ENCODE measurements at places on chromosomes 7 and 10.

DNA sequence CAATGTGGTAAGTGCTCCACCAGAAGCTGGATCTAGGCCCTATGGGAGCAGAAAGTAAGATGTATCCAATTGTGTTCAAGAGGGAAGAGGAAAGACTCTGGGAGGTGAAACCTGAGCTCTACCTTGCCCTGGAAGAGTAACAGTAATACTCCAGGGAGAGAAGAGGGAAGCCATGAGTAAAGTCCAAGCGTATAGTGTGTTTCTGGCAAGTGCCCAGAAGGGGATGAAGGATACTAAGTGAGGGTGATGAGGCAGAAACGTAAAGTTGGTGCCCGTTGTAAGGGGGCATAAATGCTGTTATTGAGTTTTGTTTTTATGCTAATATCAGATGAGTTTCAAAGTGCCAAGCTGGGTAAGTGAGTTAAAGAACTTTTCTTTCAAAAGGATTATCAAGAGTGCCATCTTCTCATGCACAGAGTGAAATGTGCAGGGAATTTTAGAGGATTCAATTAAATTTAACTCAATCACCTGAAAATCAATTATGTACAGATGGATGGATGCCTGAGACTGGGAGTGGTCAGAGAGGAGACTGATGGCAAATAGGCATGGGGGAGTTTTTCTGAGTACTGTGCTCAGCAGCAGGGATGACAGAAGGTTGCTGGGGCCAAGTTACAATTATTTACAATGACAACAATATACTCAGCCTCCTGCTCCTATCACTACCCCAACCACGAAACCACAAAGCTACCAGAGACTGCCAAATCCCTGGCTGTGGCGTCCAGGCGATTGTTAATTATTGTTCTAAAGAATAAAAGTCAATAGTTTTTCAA is 123.3 kb upstream of the LAMB4 start:
- DNase-seq, result no peak

- no peak for DNase-seq
Measured at GRCh38 chr10:1957057-1957456, 219.7 kb upstream of the ADARB2 start.

- DNase-seq, result no peak
Measured at GRCh38 chr10:22356324-22356873, 11.1 kb downstream of the SPAG6 start.

DNA sequence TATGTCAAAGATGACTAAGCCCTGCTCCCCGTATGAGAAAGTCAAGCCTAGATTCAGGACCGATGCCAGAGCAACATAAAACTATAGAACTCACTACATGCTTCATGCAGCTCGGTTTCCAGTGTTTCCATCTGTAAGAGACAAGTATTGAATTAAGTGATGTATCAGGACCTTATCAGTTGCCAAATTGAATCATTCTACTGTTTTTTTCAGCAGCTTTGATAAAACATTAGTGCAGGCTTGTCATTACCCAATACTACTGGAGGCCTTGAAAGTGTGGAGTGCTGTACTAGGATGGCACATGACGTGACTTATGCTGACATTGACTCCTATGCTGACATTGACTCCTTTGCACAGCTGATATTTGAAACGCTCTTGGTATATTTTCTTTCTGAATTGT is 10.8 kb upstream of the NRP1 start:
- no peak for DNase-seq

DNA sequence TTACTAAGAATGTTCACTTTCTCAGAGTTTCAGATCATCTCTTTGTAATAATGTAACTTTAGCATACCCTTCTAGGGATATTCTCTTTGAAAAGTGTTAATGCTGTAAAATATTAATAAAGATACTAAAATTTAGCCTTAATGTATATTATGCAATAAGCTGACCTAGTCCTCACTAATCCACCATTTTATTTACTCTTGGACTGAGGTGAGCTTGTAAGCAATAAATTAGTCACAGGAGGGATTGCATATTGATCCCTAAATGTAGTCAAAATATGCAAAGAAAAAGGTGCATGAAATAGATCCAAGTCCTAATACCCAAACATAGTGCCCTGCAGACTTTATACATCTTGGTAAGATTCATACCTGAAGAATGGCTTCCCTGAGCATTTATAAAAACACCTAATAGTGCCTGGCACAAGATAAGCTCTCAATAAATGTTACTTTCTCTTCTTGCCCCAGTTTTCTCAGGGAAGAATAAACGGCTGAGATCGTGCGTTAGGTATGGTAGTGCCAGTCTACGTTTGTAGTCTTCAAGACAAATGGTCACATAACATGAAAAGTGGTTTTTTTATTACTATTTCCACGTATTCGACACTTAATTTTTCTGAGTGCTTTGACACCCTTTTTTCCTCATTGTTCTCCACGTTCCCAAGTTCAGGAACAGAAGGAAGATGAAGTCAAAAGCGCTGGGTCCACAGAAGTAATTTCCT is 14.3 kb downstream of the INSIG1 start:
- no peak for DNase-seq

- no peak for DNase-seq
Measured at GRCh38 chr7:85186521-85187241, at the start of gene SEMA3D. Gene SEMA3D (minus strand): TSS chr7:85187056. CDS start chr7:85121891, 65,165 bp downstream.

DNA sequence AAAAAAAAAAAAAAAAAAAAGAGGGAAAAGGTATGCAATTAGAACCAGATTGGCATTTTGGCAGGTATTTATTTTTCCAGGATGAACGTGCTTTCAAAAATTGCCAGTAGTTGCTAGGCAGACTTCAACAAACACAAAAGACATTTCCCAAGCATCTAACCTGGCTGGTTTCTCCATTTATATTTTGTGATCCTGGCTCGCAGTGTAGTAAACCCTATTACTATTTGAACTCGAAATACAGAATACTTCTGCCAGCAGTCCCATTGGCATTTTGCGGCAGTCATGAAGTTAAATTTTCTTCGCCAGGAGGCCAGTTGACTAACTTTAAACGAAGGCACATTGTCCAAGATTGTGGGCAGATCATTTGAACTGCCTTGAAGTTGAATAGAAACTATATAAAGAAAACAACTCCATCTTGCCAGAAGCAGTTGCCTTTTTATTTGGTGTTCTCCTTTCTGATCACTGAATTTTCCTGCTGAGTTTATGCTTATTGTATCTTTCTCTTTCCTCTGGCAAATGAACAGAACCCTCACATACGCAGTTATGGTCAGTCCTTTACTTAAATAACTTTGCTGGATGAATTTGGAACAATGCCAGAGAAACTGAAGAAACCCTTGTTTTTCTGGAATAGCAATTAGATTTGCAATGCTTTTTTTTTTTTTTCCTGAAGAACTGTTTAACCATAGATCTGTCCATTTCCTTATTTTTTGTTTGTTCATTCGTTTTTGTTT is 132.9 kb downstream of the BICC1 start:
- no peak for DNase-seq
